ENCODE measurements at places on chromosomes 5 and 9.

DNA sequence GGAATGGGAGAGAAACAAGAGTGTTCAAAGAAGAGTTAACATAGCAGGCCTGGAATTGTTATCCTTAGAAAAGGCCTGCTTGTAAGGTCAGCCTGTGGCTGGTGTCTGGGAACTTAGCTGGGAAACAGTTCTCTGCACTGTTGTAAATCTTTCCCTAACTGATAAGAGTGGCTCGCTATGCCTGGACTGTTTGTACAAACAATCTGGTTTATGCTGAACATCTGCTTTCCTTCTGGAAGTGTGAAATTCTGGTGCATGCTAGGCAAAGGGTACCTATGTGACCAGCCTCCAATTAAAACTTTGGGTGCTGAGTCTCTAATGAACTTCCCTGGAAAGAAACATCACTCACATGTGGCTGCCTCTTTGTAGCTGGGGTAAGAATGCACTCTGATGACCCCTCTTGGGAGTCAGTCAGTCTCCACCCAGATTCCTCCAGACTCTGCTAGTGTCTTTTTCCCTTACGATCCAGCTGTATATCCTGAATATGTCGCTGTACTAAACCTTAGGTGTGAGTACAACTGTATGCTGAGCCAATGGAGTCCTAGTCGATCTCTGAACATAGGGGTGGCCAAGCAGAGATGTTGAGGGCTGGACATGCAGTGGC, 16.5 kb downstream of the SPARC start:
- no peak for DNase-seq

- no peak for DNase-seq
These were observed 34.8 kb upstream of the DHFR start for GRCh38 chr5:80689627-80690026.

- no peak for DNase-seq
These were observed 8.9 kb downstream of the CSF2 start for GRCh38 chr5:132082329-132083023.

DNA sequence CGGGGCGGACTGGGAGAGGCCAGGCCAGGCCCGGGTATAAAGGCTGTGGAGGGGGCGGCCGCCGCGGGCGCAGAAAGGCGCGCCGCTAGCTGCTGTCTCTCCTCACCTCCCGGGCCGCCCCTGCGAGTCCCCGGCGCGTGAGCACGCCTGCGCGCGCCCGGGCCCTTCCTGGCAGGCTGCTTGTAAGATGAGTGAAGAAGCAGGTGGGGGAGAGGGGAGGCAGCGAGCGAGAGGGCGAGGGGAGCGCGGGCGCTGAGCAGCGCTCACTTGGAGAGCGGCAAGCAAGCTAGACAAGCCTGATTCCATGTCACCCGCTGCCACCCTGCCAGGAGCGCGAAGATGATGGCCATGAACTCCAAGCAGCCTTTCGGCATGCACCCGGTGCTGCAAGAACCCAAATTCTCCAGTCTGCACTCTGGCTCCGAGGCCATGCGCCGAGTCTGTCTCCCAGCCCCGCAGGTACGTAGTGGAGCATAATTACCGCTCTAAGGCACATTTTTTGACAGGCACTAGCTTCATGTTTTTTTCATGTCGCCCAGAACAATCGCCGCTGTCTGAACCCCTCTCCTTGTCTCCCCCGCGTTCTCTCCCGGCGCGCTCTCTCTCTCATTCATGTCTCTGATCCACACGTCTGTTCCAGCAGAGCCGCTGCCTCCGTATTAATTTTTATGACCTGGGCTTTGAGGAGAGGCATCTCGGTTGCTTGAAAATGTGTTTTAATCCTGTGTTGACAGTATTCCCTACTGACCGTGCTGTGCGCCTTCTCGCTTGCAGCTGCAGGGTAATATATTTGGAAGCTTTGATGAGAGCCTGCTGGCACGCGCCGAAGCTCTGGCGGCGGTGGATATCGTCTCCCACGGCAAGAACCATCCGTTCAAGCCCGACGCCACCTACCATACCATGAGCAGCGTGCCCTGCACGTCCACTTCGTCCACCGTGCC, at the start of gene POU4F3:
Gene POU4F3 (plus strand): TSS at position 66 of the 941 bp plus-strand sequence. CDS start 274 bp downstream, at position 340.
- no peak for DNase-seq

- no peak for DNase-seq
These were observed 114.3 kb upstream of the TNC start for GRCh38 chr9:115232181-115232774.

- DNase-seq: no peak
These were observed 21.3 kb downstream of the ARRDC3 start for GRCh38 chr5:91361790-91362189.

DNA sequence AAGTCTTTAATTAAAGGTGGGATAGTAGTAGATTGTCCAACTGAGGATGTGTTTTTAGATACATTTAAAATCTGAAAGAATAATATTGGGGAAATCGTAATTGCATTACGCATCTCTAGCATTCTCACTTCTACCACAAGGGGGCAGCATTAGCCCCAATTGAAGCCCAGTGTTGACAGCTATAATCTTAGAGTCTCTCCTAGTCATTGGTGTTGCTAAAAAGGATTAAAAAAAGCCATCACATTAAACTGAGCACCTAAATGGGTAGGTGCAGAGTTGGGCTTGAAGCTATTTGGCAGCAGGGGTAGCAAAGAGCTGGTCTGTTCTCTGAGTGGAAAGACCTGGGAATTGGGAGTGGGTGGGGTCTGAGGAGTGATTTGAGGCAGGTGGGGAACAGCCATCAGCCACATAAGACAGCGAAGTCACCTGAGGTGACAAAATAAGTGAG, 177.2 kb downstream of the OSTF1 start:
- DNase-seq: no peak

- DNase-seq: no peak
These were observed 2223.1 kb upstream of the C9orf72 start for GRCh38 chr9:29796291-29796952.

GRCh38 chr5:87686975-87687374, 274.2 kb upstream of the CCNH start:
- DNase-seq: no peak

- DNase-seq: no peak
These were observed 93.3 kb downstream of the GTF3C4 start for GRCh38 chr9:132763574-132763973.

GRCh38 chr5:164326219-164326618, 820.8 kb downstream of the MAT2B start:
- no peak for DNase-seq

GRCh38 chr9:16505199-16505598, 365.3 kb downstream of the BNC2 start:
- DNase-seq: no peak

- DNase-seq: no peak
These were observed 1384.3 kb upstream of the WWC1 start for GRCh38 chr5:166906991-166907713.

DNA sequence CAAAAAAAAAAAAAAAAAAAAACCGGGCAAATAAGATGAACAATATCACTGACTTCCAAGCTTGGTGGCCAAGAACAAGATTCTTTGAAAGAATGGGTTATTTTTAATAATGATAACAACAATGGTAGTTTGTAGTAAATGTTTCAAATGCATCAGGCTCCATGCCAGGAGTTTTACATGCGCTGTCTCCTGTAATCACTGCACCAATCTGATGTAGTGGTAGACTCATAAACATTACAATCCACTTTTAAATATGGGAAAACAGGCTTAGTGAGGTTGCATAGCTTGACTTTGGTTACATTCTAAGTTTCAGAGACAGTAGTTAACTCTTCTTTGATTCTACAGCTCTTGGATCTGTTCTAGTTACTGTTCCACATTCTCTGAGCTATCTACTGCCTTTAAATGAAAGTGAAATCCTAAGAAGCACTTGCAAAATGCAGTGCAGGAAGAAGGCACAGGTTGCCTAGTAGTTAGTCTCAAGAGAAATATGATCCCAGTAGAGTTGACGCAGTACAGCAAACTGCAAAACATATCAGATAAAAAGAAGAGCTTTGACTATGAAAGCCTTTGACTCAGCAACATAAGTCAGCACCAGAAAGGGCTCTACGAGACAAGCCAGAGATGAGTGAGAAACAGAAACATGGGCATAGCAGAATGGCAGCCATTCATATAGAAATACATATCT, 62.1 kb downstream of the PDE4D start:
- no peak for DNase-seq
